NCI-H2081 (cell line): ENCODE measurements at places on chromosomes 11 and 22.

GRCh38 chr11:75445315-75445953 is 12.4 kb upstream of the KLHL35 start:
- DNase-seq: peak; percentile 45

GRCh38 chr11:64437426-64437825 is 78.5 kb downstream of the RPS6KA4 start:
- no peak for DNase-seq

DNA sequence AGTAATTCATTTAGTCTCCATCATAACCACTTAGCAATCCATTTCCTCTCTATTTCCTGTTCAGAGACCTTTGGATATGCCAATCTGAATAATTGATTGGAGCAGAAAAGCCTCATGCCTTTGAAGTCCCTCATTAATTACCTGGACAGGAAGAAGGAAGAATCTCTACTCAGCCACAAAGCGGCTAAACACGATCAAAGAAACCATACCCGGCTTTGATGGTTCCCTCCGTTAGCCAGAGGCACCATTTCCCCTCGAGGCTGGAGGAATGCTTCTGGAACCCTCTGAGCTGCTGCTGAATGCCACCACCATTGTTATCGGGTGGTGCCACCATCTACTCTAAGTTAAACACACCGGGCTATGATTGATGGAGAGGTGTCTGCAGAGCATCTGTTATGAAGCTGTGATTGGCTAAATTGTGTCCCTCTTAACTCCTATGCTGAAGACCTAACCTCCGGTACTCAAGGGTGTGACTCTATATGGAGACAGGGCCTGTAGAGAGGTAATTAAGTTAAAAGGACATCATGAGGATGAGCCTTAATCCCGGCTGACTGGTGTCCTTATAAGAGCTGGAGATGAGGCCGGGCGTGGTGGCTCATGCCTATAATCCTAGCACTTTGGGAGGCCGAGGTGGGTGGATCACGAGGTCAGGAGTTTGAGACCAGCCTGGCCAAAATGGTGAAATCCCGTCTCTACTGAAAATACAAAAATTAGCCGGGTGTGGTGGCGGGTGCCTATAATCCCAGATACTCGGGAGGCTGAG is 168.6 kb downstream of the CTTN start:
- DNase-seq: no peak

- DNase-seq: no peak
These were observed 10.9 kb downstream of the GAB2 start for GRCh38 chr11:78406568-78407196.

GRCh38 chr11:765025-765801 is 12.1 kb downstream of the GATD1 start:
- DNase-seq: peak; percentile 41

GRCh38 chr11:87137711-87138110 is 100.0 kb downstream of the TMEM135 start:
- no peak for DNase-seq

DNA sequence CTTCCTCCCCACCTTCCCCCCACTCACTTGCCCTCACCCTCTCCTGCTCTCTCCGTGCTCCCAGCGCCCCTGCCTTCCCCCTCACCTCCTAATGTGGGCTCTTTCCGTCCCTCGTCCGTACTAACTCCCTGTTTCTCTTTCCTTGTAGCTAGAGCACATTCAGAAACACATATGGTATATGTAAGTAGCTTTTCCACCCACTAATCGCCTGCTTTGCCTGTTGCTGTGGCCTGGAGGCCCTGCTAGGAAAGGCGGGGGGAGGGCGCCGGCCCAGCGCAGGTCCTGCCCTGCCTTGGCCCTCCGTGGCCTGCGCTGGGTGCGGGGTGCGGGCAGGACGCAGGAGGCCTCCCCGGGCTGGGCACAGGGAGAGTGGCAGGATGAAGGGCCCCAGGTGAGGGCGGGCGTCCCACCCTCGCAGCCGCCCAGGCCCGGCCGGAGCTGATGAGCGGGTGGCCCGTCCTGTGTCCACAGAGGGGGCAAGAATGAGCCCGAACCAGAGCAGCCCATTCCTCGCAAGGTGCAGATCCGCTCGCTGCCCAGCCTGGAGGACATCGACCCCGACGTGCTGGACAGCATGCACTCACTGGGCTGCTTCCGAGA is 41.7 kb downstream of the MOB2 start:
- no peak for DNase-seq

DNA sequence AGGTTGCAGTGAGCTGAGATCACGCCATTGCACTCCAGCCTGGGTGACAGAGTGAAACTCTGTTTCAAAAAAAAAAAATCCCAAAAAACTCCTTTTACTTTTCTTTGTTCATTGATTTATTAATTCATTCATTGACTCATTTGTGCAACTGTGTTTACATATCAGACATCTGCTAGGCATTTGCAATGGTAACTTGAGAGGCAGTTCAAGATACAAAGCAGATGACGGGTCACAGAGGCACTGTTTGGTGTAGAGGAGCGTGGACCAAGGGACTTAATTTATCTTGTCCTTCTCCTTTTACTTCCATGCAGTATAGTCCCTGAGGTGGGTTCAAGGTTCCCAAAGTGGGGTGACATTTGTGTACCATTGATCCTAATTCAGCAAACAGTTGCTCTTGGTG is 71.4 kb downstream of the KIAA1671 start:
- no peak for DNase-seq

GRCh38 chr22:50244420-50245213 is at the start of gene TUBGCP6:
TUBGCP6 (minus strand) TSS chr22:50245023; CDS start chr22:50244459, 564 bp downstream.
- peak; percentile 90 for DNase-seq

DNA sequence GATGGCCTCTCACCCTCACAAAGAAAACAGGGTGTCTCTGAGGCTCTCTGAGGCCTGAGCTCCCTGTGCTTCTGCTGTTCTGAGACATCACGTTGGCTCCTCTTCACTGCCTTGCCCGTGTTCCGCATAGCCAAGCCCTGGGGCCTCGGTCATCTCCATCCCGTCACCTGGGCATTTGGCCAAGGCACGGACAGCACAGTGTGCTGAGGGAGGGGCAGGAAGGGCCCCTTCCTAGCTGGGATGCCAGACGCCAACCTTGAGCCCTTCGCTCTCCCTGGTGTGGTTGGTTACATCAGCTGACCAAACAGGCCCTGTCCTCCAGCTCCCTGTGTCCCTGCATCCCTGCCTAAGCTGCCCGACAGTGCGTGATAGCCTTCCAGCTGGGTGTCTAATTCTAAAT is 25.9 kb downstream of the MOV10L1 start:
- no peak for DNase-seq

DNA sequence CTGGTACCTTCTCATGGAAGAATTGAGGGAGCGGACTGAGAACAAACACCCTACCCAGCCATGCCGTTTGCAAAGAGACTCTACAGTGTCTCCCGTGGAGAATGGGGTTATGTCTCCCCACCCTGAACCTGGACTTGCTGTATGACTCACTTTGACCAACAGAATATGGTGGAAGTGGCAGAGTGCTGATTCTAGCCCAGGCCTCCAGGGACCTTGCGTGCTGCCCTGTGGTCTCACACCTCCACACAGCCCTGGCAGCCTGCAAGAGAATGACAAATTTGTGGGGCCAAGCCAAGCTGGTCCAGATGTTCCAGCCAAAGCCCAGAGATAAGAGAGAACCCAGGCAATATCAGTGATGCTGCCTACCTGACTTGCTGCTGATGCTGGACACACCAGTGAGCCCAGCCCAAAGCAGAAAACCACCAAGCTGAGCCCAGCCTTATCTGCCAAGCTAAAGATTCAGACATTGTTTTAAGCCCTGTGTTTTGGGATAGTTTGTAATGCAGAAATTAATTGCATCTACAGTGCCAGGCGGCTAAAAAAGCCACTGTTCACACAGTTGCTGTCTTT is 8.1 kb upstream of the LINC01488 start:
- DNase-seq: no peak

GRCh38 chr11:30535818-30536217 is 50.3 kb downstream of the MPPED2 start:
- no peak for DNase-seq

DNA sequence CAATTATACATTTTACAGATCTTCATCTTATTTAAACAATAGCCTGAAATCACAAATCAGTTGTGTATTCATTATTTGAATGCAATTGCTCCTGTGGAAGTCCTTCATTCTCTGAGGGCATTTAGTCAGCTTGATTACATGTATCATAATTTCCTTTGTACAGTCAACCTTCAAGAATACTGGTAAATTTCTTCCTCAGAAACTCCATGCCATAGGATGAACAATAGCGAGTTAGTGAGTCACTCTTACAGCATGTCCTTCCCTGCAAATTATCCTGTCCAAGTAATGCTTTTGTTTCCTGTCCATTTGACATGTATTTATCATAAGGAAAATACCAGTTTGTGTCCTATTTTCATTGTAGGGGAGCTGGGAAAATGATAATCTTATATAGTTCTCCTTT is 3.8 kb downstream of the OR10S1 start:
- no peak for DNase-seq

DNA sequence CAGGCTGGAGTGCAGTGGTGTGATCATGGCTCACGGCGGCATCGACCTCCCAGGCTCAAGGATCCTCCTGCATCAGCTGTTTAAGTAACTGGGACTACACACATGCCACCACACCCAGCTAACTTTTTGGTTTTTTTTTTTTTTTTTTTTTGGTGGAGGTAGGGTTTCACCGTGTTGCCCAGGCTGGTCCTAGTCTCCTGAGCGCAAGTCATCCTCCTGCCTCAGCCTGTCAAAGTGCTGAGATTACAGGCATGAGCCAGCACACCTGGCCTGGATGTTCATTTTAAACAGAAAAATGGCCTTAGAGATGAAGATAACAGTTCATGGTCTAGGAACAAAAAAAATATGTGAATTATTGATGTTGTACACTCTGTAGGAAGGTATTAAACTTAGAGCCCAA is 13.6 kb upstream of the SLC25A18 start:
- DNase-seq: no peak

DNA sequence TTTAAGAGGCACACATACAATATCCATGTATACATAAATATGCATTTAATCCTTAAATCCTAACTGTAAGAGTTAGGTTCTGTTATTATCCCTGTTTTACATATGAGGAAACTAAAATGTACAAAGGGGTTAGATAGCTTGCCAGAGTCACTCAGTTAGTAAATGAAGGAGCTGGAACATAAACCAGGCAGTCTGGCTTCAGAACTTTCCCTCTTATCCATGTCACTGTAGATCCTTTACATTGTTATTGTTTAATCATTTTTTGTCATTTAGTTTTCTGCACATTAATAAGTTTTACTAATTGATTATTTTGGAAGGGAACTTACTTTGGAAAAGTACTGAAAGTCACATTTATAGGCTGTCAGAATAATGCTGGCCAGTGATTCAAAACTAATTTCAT is 282.4 kb downstream of the TMEM135 start:
- DNase-seq: no peak

DNA sequence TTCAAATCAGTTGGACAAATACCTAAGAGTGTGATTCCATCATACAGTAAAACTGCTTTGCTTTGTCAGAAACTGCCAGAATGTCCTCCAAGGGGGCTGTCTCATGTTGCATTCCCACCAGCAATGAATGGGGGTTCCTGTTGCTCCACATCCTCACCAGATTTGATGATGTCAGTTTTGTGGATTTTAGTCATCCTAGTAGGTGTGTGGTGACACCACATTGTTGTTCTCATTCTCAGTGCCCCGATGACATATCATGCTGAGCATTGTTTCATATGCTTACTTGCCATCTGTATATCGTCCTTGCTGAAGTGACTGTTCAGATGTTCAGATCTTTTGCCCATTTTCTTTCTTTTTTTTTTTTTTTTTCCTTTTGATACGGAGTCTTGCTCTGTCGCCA is 37.0 kb downstream of the CDPF1 start:
- no peak for DNase-seq

DNA sequence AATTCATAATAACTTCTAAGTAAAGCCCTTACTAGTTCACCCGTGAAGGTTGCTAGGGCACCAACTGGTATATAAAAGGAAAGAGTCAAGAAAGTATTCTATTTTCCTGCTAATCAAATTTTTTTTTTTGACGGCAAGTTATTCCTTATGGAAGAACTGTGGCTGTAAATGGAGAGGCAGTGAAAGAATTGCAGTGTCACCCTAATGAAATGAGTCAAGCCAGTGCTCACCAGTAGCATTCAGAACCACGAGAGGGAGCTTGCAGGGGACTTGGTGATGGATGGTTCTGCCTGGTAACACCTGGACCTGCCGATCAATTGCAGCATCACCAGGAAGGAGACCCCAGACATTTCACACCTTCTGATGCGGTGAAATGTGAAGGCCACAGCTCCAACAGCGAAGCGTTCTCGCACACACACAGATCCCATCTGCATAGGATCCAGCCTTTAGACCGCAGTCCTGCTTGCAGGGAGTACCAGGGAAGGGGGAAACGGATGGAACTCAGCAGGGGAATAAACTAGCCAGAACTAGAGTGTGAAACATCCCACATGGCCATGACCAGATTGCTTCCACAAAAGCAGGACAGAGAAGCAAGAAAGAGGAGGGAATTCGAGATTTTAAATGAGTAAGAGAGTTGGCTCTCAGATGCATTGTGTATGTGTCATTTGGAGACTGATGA is 326.2 kb downstream of the TBC1D22A start:
- no peak for DNase-seq

- no peak for DNase-seq
These were observed 97.9 kb downstream of the RRAS2 start for GRCh38 chr11:14261066-14261465.

DNA sequence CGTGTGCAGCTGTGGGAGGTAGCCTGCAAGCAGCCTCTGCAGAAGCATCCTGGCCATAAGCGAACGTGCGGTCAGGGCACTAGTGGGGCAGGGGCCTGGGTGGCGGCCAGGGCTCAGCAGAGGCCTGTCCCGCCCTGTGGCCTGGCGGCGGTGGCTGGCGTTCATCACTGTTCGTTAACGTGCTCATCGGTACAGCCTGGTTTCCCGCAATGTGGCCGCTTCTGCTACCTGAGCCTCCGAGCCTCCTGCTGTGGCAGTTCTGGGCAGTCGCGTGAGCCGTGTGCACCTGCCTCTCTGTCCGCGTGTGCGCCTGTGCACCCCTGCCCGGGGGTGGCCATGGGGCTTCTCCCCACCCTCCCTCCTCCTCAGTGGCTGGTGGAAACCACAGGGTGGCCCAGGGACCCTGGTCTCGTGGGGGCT is 117.9 kb downstream of the KCNQ1OT1 start:
- DNase-seq: no peak

DNA sequence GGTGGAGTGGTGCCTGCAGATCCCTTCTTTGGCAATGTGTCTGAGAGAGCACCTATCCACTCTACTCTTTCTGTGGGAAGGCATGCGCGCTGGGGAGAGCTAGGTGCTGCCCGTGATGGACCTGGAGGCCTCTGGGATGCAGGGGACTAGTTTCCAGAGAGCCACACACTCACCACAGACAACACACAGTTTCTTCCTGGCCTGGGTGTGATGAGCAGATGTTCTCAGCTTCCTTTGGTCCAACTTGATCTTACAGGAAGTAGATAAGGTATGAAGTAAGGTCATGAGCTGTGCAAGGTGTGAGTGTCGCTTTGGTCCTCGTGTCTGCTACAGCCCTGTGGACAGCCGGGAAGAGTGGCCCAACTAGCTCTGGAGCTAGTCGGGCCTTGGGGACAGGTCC is 27.3 kb upstream of the SUSD2 start:
- DNase-seq: no peak

- DNase-seq: no peak
These were observed 7.3 kb upstream of the SSTR3 start for GRCh38 chr22:37219533-37219932.

DNA sequence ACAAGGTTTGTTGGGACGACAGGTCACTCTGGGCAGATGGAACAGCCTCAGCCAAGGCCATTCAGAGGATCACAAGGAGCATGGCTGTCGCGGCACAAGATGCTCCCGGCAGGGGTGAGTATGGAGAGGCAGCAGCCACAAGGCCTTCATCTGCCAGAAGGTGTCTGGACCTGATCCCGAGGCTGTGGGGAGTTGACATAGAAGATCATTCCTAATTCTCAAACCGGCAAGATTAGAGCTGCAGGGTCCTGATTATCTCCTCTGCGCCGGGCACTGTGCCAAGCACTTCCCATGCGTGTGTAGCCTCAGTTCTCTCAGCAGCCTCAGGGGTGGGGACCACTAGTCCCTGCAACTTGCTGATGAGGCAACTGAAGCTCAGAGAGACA is 32.3 kb upstream of the RFPL3 start:
- no peak for DNase-seq
